ENCODE measurements at places on chromosomes 16 and 17.

DNA sequence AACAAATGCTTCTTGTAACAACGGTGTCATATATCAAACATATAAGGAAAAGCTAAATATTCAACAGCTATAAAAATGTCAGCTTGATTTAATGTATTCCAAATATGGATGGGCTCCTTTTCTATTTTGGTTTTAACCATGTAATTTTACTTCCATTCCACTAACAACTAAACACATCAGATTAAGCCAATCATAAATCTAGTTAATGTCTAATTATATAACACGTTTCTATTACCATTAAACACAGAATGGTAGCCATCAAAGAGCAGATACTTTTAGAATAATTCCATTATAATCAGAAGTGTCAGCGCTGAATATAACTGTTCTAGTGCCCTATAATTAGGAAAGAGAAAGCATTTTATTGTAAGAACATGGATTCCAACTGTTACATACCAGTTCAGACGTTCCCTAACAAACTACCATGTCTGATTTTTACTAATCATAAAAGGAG, 10.0 kb downstream of the CMC2 start:
- no peak for DNase-seq

GRCh38 chr16:12519986-12520385, 283.7 kb downstream of the CPPED1 start:
- no peak for DNase-seq

DNA sequence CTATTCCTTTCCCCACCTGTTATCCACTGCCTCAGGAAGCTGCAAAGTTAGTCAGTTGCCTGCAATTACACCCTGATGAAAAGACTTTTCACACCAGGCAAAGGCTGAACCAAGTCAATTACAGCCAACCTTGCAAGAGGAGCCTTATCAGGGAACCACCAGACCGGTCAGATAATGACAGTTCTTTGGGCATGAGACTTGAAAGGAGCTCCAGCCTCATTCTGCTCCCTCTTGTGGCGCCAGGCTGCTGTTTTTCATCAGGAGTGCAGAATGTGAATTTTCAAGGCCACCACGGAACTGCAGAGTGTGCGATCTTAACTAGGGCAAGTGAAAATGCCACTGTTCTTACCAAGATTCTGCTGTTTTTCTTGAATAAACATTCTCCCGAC, 22.5 kb downstream of the DNAI2 start:
- peak; percentile 56 for DNase-seq

GRCh38 chr17:27295945-27296344, 2.0 kb downstream of the WSB1 start:
- DNase-seq: no peak

All from HEK293T (cell line).